ENCODE measurements at places on chromosomes 11 and 22.

DNA sequence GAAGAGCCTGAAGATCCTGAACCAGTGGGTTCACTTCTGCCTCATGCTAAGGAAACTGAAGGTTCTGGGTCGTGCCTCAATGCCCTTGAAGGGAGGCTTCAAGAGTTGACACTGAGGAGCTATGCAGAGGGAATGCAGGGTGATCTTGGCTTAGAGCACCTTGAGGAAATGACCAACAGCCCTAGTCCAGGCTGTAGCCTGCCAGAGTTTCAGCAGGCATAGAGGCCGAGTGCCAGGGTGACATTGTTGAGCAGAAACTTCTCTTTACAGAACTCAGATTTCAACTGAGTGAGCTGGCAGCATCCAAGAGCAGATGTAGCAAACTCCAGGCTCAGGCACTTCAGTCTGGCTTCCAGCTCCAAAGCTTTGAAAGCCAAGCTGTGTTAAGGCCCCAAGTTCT lies 23.1 kb upstream of the CAPRIN1 start:
- DNase-seq: no peak

GRCh38 chr11:102361086-102362031 lies 14.3 kb downstream of the BIRC2 start:
- no peak for DNase-seq

DNA sequence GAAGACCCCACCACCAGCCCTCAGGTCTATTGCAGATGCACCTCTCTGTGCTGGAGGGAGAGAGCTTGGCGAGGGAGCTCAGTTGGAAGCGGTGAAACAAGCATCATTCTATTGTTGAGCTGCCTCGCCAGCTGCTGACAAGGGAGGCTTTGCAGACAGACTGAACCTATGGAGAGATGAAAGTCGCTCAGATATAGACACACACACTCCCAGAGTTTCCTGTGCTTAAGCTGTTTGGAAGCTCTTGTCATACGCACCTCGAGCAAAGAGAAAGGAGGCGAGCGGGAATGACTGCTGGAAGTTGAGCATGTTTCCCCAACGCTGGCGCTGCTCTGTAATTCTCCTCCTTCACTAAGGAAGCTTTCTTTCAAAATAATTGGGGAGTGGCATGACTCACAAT lies 126.1 kb downstream of the TRIM29 start:
- DNase-seq: no peak

DNA sequence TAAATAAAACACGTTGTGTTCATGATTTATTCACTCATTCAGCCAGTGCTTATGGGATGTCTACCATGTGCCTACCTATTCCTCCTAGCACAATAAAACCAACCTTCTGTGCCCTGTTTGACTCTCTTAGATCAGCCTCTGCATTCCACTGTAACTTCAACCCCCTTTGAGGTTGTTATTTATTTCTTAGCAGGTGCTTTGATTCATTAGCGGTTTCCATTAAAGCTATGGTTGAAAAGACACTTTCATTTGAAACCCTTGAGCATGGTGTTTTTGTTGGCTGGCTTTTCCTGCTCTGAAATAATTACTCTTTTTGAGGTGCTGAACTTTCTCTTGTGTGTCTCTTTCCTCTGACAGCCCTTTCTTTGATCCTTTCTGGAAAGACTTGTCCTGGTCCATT lies 570.6 kb upstream of the LARGE1 start:
- DNase-seq: no peak

DNA sequence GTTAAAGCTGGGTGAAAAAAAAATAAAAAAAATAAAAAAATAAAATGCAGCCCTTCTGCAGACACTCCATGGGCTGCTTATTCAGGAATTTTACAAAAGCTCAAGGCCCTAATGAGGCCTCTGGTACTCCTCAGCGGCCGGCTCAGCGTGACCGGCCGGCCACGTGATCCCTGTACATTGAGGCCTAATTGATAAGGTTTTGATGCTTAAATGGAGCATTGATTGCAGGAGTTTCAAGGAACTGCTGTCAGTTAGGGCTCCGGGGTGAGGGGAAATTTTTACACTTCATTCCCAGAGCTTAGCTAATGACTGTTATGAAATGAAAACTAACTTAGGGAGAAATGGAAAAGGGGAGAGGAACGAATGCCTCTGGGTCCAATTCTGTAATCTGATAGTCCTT lies 368.8 kb upstream of the KIRREL3 start:
- no peak for DNase-seq

DNA sequence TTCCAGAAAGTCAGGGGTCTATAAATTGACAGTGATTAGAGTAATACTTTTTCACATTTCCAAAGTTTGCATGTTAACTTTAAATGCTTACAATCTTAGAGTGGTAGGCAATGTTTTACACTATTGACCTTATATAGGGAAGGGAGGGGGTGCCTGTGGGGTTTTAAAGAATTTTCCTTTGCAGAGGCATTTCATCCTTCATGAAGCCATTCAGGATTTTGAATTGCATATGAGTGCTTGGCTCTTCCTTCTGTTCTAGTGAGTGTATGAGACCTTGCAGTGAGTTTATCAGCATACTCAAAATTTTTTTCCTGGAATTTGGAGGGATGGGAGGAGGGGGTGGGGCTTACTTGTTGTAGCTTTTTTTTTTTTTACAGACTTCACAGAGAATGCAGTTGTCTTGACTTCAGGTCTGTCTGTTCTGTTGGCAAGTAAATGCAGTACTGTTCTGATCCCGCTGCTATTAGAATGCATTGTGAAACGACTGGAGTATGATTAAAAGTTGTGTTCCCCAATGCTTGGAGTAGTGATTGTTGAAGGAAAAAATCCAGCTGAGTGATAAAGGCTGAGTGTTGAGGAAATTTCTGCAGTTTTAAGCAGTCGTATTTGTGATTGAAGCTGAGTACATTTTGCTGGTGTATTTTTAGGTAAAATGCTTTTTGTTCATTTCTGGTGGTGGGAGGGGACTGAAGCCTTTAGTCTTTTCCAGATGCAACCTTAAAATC lies 5.3 kb downstream of the MALAT1 start:
- DNase-seq: no peak

GRCh38 chr11:45659031-45659817 lies 6.2 kb downstream of the CHST1 start:
- no peak for DNase-seq

DNA sequence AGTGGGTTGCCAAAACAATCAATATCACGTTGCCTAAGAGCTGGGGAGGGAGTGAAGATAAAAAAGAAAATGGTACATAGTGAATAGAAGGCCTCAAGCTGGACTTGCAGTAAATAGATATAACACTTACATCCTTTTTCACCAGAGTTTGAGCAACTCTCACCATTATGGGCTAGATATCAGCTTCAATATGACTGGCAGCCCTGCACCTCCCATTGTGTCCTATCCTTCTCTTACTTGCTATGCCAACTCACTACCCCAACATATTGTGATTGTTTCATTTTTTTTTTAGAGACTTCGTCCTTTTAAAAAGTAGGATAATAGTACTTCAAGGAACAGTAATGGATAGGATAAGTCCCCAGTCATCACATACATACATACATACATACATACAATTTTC lies 7.4 kb downstream of the HBG1 start:
- DNase-seq: no peak

DNA sequence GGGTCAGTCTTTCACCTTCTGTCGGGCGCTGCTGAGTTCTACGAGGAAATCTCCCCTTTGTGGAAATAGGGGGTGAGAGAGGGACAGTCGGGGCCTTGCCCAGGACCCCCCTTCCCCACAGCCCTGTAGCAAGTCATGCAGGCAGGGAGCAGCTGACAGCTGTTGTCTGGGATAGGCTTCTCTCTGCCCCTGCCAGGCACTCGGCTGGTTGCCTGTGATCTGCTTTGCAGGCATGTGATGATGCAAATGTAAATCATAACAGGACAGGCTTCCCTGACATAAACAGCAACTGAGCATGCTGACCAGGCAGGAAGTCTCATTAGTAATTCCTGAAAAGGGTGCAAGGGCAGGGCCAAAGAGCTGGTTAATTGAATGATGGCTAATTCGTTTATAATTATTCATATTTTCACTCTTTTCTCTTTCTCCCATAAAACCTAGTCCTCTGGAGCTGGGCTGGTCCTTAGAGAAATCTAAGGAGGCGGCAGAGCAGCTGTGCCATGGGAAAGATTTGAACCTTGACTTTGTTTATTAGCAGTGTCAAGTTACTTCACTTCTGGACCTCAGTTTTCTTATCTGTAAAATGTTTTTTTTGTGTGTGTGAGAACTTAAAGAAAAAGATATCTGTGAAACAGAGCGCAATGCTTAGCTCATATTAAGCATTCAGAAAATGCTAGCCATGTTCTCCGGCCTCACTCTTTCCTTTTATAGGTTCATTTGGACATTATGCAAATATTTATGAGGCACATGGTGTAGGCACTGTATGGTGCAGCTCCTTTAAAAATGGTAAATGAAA lies 129.7 kb downstream of the LDLRAD3 start:
- no peak for DNase-seq

DNA sequence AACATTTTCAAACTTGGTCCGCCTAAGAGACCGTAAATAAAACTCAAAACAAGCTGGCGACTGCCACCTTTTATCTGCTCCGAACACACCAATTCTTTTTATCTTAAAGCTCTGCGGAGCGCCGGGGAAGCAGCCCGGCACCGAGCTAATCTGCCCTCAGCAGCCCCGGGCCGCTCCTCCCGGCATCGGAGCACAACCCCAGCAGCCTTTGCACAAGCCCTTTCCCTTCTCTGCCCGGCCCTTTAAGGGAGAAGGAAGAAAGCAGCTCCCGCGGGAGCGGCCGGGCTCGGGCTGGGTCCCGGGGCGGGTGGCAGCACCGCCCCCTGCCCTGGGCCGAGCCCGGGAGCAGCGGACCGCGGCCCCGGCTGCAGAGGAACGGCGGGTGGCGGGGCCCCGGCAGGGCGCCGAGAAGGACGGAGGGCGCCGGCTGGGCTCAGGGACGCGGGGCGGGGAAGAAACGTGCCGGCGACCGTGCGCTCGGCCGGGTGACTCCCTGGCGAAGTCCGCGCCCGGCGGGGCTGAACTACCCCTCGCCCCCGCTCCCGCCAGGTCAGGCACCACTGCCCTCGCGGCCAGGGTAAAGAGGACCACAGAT lies 133.6 kb upstream of the C11orf58 start:
- DNase-seq: no peak

GRCh38 chr11:2483426-2483825 lies 38.6 kb downstream of the KCNQ1 start:
- DNase-seq: no peak

GRCh38 chr22:23251445-23252093 lies 71.3 kb downstream of the BCR start:
- no peak for DNase-seq

DNA sequence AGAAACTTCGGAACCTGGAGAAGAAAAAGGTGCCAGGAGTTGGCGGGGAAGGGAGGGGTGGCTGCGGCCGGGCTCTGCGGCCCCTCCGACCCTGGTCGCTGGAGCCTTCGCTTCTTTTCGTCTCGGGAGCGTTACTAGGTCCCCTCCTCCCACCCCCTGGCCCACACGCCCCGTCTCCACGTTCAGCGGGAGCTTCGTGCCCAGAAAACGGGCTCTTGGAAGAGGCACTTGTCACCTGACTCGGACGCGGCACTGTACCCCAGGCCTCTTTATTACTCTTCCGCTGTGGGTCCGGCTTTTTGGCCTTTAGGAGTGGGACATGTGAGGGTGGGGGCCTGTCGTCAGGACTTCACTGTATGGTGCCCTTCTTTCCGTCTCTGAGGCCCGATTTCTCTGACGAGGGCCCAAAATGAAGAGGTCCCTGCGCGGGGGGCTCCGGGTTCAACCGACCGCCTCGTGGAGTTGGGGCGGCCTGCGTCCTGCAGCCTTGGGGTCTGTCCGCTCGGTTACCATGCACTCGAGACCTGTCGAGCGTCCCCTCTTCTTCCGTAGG lies 1.2 kb downstream of the CAPRIN1 start:
- peak; percentile 13 for DNase-seq

- no peak for DNase-seq
Measured at GRCh38 chr22:38397189-38398085, 57.6 kb downstream of the KCNJ4 start.

- DNase-seq: no peak
Measured at GRCh38 chr22:45995405-45996101, 18.6 kb upstream of the WNT7B start.

DNA sequence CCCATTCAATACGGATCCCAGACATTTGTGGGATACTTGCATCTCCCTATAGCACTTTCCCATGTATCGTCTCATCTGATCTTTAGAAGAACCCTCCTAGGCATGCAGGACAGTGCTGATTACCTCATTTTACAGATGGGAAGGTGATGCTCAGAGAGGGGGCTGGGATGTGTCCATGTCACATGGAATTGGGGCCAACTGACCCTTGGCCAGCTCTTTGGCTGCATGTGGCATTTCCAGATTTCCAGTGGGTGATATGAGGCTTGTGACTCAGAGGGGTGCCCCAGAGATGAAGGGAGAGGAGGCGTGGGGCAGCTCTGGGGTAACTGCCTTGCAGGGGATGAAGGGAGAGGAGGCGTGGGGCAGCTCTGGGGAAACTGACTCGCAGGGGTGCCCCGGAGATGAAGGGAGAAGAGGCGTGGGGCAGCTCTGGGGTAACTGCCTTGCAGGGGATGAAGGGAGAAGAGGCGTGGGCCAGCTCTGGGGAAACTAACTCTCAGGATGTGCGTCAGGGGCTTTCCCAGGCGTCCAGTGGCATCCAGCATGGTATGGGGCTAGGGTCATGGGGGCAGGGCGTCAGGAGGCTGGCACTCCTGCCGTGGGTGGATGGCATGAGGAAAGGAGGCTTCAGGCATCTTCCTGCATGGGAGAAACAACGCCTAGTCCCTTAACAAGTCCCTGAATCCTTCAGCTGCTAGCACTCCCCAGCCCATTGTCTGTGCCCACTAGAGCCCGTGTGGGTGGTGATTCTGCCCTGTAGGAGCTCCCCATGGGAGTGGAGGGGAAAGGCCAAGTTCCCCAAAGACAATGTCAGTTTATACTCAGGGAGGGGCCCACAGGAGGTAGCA lies 11.9 kb upstream of the CERK start:
- DNase-seq: no peak

GRCh38 chr22:32909581-32910428 lies 108.3 kb downstream of the TIMP3 start:
- no peak for DNase-seq

- DNase-seq: no peak
Measured at GRCh38 chr11:4049006-4049405, 45.6 kb upstream of the RRM1 start.

DNA sequence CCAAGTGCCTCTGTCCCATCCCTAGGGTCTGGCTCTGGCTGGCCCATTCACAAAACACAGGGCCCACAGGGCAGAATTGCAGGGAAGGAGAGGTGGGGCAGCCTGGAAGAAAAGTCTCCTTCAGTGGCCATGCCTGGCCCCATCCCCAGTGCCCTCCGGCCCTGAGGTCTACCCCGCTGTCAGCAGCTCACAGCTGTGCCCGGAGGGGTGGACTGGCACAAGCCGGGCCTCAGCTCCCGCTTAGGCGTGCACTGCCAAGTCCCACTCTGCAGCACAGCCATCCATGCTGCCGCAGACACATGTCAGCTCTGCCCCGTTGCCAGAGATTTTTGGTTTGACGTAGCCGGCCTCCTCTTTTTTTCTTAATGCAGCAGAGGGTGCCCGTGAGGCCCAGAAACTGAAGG lies 3.9 kb upstream of the SCN2B start:
- DNase-seq: no peak

DNA sequence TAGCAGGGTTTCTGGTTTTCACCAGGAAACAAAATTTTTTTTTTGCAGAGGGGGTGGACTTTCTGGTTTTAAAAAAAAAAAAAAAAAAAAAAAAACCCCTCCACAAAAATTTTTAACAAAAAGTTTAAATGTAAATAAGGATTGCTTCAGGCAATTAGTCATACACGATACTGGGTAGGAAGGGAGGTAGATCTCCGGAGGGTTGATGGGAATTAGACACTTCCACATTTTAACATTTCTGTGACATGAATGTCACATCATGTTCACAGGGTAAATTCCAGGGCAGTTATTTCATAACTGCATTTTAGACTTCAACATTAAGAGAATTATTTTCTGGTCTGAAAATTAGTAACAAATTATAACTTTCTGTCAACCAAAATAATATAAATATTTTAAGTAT lies 15.9 kb downstream of the NUP98 start:
- no peak for DNase-seq
